ENCODE measurements at places on chromosomes 3 and 15. TPM values are rescaled to one million over a fixed set of nuclear protein-coding genes. Genes with fewer than 3 reads are reported as not detected.

Gene FGD5
- total RNA-seq, result 18.8 TPM

Gene GUCA1C
- not detected for total RNA-seq

Gene EXD1
- total RNA-seq, result not detected

Gene EFCAB12
- 2.8 TPM for total RNA-seq

Gene MCF2L2
- under 0.01 TPM for total RNA-seq

Gene RPS27L
- total RNA-seq, result 71.3 TPM

Gene RAB6B
- total RNA-seq, result 16.4 TPM

Gene SAMMSON
- not detected for total RNA-seq

Gene TMIE
- total RNA-seq, result 0.79 TPM

DNA sequence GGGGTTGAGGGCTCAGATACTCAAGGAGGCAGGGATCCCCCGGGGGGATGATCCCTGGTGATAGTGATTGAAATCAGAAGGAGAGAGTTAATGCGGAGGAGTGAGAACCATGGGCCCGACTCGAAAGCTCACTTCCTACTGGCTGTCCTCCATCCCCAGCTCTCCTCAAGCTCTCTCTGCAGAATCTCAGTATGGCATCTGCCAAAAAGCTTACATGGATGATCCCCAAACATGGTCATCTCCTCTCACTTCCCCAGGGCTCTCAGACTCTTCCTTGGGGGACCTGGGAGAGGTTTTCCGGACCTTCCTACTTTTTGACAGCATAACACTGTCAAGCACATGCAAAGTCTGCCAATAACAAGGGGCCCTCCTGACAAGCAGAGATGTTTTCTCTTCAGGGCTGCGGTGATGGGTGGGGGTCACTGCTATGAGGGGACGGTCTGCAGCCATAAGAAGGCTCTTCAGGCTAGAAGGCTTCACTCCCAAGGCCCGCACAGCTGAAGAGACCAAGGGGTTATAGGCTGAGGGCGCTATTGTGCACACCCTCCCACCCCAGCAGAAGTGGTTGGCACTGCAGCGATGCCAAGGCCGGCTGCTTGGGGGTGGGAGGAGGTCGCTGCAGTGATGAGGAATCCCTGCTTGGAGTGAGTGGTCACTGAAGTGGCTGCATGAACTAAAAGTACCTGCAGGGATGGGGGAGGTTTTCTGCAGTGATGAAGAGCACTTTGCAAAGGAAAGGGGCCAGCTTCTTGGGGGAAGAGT is 828 bp upstream of the VWA5B2 start:
- DNase-seq, result no peak

GRCh38 chr3:123021996-123022510 is 5.5 kb downstream of the SEMA5B start:
- no peak for DNase-seq

- DNase-seq, result no peak
These were observed 65.8 kb downstream of the SV2B start for GRCh38 chr15:91165850-91166249.

DNA sequence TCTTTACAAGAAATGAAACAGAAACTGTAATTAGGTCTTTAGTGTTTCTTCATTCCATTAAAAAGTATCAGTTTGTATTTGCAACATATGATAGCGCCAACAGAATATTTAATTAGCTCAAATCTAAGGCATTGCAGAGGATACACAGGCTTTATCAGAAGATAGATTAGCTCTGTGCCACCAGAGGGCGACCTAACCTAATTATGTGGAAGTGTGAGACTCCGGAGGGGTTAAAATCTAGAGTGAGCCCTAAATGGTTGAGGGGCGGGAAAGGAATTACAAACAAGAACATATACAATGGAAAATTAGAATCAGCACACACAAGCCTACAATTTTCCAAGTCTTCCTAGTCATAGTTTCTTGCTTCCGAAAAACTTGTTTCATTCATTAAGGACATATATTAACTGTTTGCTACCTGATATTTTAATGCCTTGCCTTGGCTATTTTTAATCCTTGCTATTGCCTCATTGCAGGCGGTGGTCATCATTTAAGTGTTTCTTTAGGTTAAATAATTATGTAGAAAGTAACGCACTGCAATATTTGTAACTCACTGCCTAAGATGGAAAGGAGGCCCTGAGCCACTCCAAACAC is 18.0 kb upstream of the RYR3 start:
- no peak for DNase-seq

DNA sequence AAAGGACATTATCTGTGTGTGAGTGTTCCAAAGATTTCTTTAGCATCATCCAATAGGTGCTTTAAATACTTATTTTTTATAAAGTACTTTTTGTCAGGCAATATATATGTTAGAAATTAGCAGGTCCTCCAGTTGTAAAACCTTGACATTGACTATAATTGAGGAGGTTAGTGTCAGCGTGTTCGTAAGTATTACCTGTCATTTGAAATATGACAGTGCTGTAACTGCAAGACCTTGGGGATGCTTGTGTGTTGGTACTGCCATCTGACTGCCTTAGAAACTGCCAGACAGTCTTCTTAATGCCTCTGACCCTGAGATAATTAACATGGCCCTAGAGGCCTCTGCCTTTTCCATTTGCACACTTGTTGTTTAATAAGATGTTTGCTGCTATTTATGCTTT is 170.7 kb downstream of the NAALADL2 start:
- no peak for DNase-seq

DNA sequence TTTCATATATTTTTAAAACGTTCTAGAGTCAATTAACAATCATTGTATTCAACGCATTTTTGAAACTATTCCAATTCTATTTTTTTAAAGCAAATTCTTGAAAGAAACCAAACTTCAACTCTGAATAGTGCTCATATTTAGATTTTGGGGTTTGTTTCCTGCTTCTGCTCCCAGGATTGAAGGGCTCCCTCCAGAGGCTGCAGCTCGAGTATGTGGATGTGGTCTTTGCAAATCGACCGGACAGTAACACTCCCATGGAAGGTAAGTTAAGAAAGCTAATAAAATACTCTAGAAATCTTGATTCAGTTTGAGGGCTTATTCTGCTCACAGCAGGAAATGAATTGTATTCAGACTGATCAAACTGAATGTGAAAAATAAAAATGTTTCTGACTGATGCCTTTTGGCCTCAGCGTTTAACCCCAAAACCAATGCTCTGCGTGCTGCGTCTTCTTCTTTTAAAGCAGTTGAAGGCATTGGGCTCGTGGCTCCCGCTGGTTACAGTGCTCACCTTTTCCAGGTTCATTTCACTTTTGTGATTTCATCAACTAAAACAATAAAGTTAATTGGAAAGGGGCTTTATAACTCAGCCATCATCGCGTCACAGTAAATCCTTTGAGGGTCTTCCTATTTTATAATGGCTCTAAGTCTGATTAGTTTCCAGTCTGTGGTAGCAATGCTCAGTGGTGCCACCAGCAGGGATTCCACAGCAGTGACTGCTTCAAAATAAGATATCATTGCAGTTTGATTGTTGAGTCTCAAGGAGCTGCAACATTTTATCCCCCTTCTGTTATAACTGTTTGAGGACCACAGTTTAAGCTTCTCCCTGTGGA is 80.1 kb downstream of the SSR3 start:
- no peak for DNase-seq

GRCh38 chr3:43331381-43331780 is 45.0 kb downstream of the SNRK start:
- DNase-seq, result no peak

- DNase-seq, result no peak
These were observed 23.7 kb upstream of the FBXL22 start for GRCh38 chr15:63573533-63573932.

GRCh38 chr3:152811974-152812760 is 22.8 kb upstream of the P2RY1 start:
- DNase-seq, result no peak

DNA sequence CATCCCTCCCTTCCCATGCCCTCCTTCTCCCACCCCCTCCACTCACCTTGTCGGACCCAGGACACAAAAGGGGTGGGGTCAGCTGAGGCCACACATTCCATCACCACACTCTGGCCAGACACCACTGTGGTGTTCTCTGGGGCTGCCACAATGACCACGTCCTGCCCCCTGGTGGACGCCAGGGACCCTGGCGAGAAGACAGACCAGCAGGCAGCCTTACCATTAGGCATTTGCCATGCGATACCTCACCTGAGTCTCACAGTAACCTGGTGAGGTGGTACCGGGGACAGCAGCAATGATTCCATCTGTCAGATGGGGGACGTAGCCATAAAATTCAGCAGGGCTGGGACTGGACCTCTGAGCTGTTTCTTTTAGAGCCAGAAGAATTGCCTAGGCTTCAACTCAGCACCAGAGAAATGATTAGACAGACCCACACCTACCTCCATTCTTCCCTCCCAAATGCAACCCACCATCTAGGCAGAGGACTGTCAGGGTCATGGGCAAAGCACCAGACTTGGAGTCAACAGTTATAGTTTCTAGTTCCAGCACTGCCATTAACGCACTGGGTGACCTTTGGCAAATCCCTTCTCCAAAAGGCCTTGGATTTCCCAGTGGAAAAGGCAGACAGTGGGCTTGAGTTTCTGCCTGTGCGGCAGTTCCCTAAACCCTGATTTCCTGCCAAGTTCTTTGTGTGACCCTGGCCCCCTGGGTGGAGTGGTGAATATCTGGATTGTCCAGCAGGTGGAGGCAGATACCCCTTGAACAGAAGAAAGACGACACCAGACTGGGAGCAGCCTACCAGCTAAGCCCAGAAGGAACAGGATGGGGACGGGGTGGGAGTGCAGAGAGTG is 21.8 kb downstream of the IGDCC4 start:
- DNase-seq, result peak; percentile 47

GRCh38 chr15:92091155-92091734 is 237.7 kb downstream of the SLCO3A1 start:
- no peak for DNase-seq

GRCh38 chr3:123072564-123072963 is 5.7 kb downstream of the PDIA5 start:
- DNase-seq, result no peak

DNA sequence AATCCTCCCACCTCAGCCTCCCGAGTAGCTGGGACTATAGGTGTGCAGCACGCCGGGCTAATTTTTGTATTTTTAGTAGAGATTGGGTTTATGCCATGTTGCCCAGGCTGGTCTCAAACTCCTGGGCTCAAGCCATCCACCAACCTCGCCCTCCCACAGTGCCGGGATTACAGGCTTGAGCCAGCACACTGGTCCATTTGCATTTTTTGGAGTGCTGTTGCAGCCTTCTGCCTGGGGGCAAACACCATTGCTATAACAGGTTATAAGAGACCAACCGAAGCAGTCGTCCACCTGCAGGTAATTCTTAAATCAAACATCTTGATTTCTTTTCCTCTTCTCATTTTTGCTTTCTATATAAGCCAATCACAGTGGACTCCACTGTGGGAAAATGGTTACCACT is 27.7 kb downstream of the ACKR4 start:
- DNase-seq, result no peak

DNA sequence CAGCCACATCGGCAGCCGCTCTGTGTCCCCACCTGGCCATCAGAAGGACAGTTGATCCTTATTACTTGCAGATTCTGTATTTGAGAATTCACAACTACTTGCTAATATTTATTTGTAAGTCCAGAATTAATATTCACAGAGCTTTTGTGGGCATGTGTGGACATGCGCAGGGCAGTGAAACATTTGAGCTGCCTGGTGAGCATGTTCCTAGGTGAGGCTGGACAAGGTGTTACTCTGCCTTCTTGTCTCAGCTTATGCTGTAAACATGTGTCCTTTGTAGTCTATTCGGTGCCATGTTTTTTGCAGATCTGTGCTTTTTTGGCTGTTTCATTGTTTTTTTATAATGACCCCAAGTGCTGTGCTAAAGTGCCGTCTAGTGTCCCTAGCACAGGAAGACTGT is 15.6 kb downstream of the FAH start:
- no peak for DNase-seq

GRCh38 chr15:68537097-68537496 is 41.7 kb upstream of the CORO2B start:
- no peak for DNase-seq

DNA sequence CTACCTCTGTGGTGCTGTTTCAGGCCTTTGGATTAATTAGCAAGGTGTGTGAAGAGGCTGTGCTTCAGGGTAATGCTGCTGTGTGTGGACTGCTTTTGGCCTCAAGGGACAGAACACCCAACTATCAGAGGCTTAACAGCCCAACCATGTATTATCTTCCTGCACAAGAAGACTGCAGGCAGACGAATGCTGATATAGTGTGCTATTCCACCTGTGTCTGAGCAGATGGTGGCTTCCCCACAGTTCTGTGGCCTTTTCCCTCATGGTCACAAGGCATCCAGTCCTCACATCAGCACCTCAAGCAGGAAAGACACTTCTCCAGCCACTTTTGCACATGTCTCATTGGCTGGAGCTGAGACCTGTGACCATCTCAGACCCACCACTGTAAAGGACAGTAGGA is 76.6 kb downstream of the CHCHD6 start:
- DNase-seq, result no peak

DNA sequence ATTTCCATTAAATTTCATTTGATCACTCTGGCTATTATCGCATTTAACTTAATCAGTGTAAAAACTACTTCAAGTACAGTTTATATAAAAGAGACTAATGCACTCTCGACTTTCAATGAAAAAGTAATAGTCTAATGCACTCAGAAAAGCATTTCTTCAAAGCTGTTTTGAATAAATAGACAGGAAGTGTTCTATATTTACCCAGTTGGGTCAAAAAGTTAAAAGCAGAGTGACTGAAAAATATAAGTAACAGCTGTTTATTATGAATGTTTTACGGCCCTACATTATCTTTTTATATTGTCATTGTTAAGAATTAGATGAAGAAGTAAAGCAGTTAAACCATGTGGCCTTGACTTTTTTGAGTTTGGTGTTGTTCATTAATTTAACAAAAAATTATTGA is 391.8 kb downstream of the ZPLD1 start:
- DNase-seq, result no peak

- DNase-seq, result no peak
These were observed 12.1 kb downstream of the FSD2 start for GRCh38 chr15:82793737-82794136.

DNA sequence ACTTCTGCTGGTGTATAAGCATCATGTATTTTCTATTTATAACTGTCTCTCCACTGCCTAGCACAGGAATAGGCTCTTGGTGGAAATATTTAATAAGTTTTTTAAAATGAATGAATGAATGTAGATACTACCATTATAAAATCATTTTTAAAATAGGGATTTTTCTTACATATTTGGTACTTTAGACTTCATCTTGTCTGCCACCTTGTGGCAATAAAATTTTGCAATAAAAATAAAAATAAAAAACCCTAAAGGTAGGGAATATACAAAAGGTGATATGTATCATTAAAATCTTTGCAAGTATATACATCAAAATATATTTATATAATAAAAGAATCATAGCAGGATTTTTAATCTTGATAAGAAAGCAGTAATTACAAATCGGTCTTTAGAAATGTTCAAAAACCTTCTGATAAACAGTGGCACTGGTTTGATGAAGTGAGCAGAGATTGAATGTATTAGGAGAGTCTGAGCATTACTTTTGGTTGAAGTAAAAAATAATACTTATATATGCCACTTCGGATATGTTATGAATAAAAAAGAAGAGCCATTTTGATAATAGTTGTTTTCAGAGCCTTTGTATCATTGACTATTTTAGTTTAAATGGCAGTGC is 95.2 kb downstream of the SPATA16 start:
- no peak for DNase-seq

Data from omental fat pad (tissue), 4 donors.